Activated CD4-positive, alpha-beta T cell treated with anti-CD3 and anti-CD28 coated beads for 36 hours (primary cell): ENCODE measurements at places on chromosomes 1 and 21. TPM values are rescaled to one million over a fixed set of nuclear protein-coding genes. Genes with fewer than 3 reads are reported as not detected.
A peak's percentile ranks its signal among the peaks of the same experiment; 100 is the strongest.

- no peak for DNase-seq
These were observed 3.8 kb upstream of the SLC50A1 start for GRCh38 chr1:155131856-155132255.

- no peak for DNase-seq
These were observed 44.4 kb downstream of the SMG7 start for GRCh38 chr1:183516725-183517124.

DNA sequence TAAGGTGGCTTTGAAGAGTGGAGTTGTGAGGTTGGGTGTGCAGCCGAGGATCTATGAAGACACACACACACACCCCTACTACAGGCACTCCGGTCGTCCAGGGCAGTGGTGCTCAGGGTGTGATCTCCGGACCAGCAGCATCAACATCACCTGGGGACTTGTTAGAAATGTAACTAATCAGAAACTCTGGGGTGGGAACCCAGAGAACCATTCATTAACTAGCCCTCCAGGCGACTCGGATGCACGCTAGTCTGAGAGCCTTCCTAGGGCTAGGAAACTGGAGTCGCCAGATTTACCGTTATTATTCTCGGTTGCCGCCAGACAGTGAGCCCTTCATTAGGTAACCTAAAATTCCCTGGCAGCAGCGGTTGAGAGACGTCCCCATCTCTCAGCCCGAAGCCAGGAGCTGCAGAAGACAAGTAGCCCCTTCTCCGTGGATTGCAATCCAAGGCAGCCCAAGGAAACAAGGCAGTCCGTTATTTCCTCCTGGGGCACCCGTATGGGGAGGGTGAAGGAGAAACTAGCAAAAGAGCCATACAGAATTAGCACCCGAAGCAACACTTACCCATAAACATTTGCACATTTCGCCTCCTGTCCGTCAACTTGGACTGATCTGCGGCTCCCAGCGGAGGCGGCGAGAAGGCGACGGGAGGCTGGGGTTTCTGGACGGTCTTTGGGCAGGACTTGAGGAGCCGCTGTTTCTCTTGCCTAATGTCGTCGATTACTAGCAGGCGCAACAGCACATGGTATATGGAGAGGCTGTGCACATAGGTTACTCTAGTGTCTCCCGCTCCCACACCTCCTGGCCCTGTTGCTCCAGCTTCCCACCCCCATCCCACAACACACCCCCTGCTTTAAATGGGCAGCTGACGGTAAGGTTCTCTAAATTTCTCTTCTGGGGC lies 2.9 kb upstream of the CCN1 start:
- peak; percentile 25 for DNase-seq

- no peak for DNase-seq
These were observed 166.7 kb downstream of the CLIC6 start for GRCh38 chr21:34835526-34835925.

DNA sequence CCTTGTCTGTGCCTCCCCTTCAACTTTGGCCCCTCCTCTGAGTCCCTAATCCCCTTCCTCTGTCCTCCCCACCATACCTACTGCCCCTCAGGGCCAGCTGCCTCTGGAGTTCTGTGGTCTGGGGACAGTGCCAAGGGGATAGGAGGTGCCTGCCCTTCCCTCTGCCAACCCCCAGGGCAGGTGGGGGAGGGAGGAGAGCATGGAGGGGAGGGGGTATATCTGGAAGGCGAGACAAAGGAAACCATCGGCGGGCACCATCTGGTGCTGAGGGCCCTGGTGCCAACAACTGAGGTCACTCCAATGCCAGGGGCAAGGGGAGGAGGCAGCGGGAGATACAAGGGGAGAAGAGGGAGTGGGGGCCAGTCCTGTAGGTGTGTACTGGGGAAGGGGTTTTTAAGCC lies 9.6 kb downstream of the RAB25 start:
- DNase-seq, result no peak

- no peak for DNase-seq
These were observed 9.6 kb downstream of the SMYD2 start for GRCh38 chr1:214290424-214291037.

GRCh38 chr1:33512226-33513011 lies 40.0 kb downstream of the ZSCAN20 start:
- peak; percentile 18 for DNase-seq

DNA sequence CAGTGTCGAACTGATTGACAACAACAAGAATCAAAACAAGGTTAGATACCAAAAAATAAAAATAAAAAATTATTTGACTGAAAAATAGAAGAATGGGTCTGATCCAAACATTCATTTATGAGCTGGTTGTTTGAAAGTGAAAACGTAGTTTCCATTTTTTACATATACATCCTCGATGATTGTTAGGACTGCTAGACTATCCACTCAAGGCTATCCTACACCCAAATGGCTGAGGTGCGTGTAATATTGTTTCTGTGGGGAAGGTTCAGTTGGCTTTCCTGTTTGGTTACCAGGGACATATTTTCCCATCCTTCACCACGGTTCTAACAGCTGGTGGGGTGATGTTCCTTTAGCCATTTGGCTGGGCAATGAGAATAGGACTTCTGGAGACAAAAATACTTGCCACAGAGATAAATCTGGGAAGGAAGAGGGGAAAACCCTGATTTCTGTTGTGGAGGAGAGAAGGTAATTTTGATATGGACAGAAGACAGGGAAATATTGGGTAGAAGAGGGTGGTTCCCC lies 66.3 kb downstream of the MAP3K7CL start:
- peak; percentile 13 for DNase-seq

- no peak for DNase-seq
These were observed 193.1 kb upstream of the DAB1 start for GRCh38 chr1:57616921-57617320.

GRCh38 chr1:11134251-11134897 lies 34.7 kb upstream of the EXOSC10 start:
- no peak for DNase-seq

TDRD5 gene
- total RNA-seq, result not detected
